Activated naive CD8-positive, alpha-beta T cell treated with anti-CD3 and anti-CD28 coated beads, Interleukin-2, amount 10 ng/mL, durations not matched to agents 7 days and 5 days (primary cell): ENCODE measurements at places on chromosomes 12 and 14. TPM values are rescaled to one million over a fixed set of nuclear protein-coding genes. Genes with fewer than 3 reads are reported as not detected.

The PMEL gene
- 0.42 TPM for total RNA-seq

The ADAM21 gene
- total RNA-seq = not detected

The CLEC14A gene
- total RNA-seq = not detected

The PAX9 gene
- total RNA-seq = not detected

The CEBPE gene
- 1.8 TPM for total RNA-seq

The SPATA7 gene
- total RNA-seq = 2.9 TPM
